ENCODE measurements at places on chromosomes 6 and 20.

- DNase-seq: no peak
These were observed 438.7 kb upstream of the JARID2 start for GRCh38 chr6:14807130-14807529.

DNA sequence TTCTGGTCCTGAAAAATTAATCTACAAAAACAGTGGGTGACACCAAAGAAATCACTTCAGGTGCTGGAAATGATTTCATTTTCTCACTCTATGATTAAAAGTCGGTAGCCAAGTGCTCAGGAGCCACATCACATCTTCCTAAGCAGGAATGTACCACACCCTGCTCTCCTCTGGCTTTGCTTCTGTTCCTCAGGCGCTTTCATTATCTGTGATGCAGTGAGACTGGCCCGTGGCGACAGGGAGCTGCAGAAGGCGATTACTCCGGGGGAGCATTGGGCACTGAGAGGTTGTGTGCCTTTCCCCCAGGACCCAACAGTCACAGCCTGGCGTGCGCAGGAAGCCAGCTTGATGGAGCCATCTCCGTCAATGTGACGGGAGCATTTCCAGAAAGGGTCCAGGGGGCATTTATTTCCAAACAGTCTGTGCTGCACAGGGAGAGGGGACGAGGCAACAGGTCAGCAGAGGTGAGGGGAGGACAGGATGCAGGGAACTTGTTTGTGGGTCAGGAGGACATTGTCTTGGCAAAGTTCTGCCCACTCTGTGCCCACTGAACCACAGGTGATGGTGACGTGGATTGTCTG lies 5.6 kb upstream of the ZNF831 start:
- no peak for DNase-seq

- no peak for DNase-seq
These were observed 107.9 kb upstream of the ECI2 start for GRCh38 chr6:4243237-4243636.

DNA sequence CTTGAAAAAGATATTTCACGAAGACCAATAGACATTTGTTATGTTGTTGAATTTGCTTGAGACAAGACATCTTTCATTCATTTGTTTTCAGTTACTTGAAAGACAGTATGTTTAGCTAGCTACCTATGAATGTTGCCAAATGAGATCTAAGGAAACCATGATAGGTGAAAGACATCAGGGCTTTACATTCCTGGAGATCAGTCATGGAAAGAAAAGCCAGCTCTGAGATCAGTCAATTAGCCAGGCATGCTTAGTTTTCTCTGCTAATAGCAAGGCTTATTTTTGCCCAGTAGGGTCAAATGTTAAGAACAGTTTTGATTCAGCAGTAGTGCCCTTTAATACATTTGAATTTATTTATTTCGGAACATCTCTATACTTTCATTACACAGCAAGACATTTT lies 116.5 kb upstream of the EDN1 start:
- DNase-seq: no peak

- peak; percentile 37 for DNase-seq
These were observed 6.2 kb downstream of the ELMO2 start for GRCh38 chr20:46400253-46400652.

- DNase-seq: peak; percentile 73
These were observed 36.0 kb downstream of the ATXN1 start for GRCh38 chr6:16725145-16725864.

- DNase-seq: peak; percentile 75
These were observed 96.1 kb upstream of the RIN2 start for GRCh38 chr20:19661717-19662636.

- peak; percentile 24 for DNase-seq
These were observed 231.0 kb upstream of the PRND start for GRCh38 chr20:4490606-4491280.

DNA sequence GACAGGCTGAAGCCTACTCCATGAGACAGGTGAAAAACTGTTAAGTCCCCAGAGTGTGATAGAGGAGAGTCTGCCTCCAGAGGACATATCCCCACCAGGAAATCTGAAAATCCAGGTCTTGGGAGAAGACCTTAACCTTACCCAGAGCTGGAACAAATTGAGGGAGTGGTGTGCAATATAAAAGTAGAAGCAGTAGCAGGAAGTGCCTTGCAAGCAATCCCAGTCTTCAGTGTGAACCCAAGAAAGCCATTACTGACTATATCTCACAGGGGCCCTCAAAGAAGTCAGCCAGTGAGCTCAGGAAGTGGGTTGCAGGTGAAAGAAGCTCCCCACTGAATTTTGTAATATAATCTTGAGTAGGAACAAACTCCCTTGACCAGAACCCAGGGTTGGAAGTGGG lies 41.9 kb upstream of the PKIB start:
- no peak for DNase-seq

- no peak for DNase-seq
These were observed 14.9 kb upstream of the BLOC1S5 start for GRCh38 chr6:8079126-8079525.

DNA sequence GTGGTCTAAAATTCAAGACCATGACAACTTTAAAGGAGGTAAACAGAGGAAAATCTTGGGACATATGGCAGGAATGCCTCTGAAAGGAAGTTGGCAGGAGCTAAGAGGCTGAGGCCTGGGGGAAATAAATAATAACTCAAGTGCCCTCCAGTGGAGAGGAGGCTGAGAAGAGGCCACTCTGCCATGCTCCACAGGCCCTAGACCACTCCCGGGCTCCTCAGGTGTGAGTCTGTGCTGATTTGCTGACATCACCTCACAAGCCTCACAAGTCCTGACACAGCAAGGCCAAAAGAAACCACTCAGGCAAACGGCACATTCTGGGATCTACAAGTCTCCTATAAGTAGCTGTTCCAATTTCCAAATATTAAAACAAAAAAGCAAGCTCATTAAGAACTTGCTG lies 91.0 kb upstream of the RIPOR2 start:
- peak; percentile 42 for DNase-seq

Data from epithelial cell of esophagus (primary cell).